ENCODE measurements at places on chromosomes 3 and 15.
A peak's percentile ranks its signal among the peaks of the same experiment; 100 is the strongest.

- no peak for DNase-seq
These were observed 546.2 kb downstream of the MECOM start for GRCh38 chr3:169117264-169117663.

DNA sequence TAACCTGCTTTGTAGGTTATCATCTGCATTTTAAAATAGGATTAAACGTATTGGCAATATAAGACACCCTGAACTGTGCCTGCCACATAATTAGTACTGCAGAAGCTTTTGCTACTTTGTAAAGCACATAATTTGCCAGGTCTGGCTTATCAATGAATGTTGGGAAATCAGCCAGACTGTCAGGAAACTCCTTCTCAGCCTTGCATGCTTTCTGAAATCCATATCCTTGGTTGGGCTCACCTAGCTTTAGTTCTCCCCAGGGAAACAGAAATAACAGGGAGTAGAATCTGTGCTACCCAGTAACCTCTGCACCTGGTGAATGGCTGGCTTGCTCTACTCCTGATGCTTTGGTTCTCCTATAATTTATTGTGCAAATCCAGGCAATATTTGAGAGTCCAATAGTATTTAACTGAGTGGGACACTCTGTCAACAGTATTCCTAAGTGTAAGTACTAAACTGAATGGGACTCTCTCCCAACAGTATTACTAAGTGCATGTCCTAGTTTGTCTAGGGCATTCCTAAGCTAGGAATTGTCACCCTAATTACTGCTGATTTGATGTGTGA lies 354.5 kb downstream of the WDR72 start:
- DNase-seq, result no peak

DNA sequence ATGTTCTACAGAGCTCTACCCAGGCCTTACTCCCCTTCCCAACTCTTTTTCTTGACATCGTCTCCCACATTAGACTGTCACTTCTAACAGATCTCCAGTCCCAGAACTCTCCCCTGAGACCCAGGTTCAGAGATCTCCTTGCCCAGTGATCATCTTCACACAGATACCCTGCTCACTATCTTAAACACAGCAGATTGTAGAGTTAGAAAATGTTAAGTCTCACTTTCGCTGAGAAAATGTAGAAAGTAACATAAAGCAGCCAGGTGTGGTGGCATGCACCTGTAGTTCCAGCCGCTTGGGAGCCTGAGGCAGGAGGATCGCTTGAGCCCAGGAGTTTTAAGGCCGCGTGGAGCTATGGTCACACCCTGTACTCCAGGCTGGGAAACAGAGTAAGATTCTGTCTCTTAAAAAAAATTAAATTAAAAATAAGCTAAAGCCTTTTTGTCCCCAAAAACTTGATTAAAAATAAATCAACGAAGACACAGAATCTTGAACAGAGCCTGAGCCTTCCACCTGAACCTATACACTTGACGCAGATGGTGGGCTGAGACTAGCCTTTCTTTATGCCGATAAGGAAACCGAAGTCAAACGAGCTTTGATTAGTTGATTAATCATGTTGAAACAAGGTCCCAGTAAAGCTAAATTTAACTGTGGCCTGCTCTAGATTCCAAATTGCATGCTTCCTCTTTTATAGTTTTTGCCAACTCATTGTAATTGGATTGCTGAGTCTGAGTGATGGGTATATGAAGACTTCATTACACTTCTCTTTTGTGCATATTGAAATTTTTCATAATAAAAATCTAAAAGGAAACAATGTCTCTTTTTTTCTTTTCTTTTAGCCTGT lies 31.3 kb upstream of the BLM start:
- DNase-seq, result no peak

GRCh38 chr15:59294574-59295260 lies 78.0 kb downstream of the MYO1E start:
- DNase-seq, result peak; percentile 97

DNA sequence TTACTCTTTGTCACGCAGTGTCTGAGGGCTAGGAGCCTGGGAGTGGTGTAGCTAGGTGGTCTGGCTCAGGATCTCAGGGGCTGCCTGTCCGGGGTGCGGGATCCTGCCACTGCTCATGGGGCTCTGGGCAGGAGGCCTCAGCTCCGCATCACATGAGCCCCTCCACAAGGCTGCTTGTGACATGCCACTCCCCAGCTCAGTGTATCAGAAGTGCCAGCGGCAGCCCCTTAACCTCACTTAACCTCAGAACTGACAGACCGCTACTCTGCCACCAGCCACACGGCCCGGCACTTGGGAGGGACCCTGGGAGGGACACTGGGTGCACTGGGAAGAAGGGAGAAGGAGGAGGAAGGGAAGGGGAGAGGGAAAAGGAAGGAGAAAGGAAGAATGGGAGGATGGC lies 87.9 kb downstream of the FBLN2 start:
- DNase-seq, result no peak

- DNase-seq, result no peak
These were observed 53.0 kb upstream of the SNRPA1 start for GRCh38 chr15:101348015-101348414.

GRCh38 chr3:45332493-45332892 lies 55.9 kb upstream of the LARS2 start:
- DNase-seq, result no peak

DNA sequence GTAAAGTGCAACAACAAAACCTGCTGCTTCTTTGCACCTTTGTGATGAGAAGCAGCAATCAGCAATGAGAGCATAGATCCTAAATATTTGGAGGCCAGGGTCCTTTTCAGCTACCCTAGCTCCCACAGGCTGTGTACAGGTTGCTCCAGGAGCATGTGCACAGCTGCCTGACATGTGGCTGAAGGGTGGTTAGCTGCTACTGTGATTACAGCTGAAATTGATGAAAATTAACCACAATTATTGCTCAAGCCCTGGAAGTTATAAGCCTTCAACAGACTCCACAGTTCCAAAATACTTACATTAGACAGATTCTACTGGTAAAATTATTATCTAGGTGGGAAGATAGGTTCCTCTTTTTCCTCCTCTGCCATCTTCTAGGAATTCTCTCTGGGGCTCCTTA lies 28.5 kb downstream of the COMMD2 start:
- no peak for DNase-seq

- DNase-seq, result no peak
These were observed 260.9 kb upstream of the CFAP20DC start for GRCh38 chr3:59310736-59311135.
